ENCODE measurements at places on chromosomes 3 and 15.

- ATAC-seq, result no peak
Measured at GRCh38 chr3:111534701-111535100, 7.3 kb upstream of the CD96 start.

DNA sequence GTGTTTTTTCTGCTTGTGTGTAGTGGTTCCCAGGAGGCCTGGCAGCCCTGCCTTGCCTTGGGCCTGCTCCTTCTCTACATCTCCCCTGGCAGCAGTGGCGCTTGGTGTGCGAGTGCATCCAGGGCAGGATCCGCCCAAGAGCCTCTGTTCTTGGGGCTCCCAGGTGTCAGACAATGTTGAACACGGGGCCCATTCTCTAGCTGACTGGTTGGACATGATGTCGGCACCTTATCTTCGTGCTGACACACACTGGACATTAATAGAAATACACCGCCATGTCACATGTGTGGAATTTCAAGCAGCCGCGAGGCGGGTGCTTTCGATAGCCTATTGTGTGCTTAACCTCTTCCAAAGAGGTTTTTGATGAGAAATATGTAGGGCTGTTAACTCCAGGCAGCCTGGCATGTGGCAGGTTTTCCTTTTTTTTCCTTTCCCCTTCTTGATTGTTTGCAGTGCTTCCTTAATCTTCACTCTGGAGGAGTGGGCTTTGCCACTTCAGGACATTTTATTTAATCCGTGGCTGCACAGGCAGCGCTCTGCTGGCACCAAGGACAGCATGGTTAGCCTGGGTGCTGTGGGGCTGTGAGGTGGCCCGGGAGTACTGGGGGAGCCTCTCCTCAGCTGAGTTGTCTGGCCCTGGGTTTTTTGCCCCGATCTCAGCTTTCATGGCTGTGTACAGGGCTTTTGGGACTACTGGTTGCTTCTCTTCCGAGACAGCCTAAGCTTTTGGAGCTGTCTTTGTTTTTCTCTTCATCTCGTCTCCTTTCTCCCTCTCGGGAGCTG, 42.5 kb downstream of the CHCHD6 start:
- ATAC-seq, result no peak

GRCh38 chr3:153856932-153857331, 264.3 kb upstream of the ARHGEF26 start:
- ATAC-seq, result no peak

DNA sequence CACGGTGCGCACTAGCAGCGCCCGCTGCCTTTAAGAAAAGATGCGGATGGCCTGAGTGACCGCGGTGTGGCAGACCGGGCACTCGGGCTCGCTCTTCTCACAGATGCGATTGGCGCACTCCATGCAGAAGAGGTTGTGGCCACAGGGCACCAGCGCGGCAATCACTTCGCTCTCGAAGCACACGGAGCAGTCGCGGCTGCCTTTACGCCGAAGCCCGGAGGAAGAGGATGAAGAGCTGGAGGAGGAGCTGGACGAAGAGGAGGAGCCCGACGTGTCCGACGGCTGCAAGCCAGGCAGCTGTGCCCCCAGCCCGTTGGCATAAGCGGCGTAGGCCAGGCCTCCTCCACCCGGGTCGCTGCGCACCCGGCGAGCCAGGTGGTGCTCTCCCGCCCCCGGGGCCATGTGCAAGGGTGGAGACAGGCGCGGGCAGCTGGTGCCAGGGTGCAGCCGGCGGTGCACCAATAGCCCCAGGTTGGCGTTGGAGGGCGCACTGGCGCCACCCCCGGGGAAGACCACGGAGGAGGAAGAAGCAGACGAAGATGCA, 2.6 kb downstream of the MEX3B start:
- ATAC-seq, result no peak

- ATAC-seq, result no peak
Measured at GRCh38 chr3:194766845-194767244, 81.2 kb downstream of the FAM43A start.

DNA sequence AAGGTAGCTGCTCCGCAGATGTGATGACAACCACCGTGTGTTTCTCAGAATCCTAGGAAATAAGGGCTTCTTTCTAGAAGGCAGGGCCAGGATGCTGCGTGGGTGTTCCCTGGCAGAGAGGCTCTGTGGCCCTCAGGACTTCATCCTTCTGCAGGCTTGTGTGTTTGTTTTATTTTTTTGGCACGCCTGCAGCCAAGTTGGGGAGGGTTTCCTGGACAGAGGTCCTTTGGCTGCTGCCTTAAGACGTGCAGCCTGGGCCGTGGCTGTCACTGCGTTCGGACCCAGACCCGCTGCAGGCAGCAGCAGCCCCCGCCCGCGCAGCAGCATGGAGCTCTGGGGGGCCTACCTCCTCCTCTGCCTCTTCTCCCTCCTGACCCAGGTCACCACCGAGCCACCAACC, at the start of gene CLEC3B:
CLEC3B (plus strand) TSS at position 266 of the 400 bp plus-strand sequence; CDS start at position 326, 60 bp downstream.
- ATAC-seq, result peak; percentile 20

DNA sequence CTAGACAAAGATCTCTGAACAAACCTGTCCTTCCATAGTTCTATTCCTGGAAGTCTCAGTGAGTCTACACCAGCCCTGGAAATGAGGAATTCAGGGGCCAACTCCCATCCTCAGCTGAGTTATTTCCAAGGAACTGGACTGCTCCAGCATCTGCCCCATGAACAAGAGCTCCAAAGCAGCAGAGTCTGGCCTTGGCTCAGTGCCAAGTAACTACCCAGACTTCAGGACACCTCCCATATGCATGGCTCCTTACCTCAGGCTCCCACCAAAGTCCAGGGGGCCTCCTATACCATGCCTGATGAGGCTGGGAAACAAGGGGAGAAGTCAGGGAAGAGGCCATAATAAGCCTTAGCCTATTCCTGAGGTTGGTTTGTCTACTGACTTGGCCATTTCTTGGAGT, 45.0 kb downstream of the FAIM start:
- no peak for ATAC-seq

DNA sequence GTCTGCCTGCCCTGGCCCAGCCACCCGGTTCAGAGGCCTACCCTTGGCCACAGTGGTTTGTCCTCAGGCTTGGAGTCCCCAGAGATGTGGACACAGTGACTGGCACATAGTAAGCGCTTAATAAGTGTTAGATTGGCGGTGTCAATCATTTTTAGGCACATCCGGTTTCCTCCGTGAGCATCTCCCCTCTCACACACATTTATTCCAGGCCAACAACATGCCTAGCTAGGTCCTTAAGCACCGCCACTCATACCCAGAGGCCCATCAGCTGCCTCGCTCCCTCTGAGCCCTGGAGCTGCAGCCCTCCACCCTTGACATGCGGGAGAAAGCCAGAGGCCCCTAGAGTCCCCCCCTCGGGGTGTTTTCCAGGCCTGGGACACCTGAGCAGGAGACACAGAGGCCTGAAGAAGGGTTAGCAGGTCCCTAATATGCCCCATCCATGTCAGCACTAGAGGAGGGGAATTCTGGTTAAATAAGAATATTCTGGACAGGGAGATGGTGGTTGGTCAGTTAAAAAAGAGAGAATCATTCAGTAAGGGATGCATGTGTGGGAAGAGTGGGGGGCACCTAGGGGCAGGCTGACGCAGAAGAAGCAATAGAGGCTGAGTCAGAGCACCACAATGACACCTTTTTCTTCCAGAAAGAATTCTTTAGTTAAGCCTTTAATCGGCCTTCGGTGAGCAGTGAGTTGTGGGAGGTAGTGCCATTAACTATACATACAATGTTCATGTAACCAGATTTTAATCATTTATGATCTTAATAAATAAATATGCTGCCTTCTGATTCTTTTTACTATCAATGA, 22.3 kb downstream of the NR2F2 start:
- no peak for ATAC-seq

GRCh38 chr3:62529230-62529629, 155.9 kb upstream of the FEZF2 start:
- ATAC-seq, result no peak

- no peak for ATAC-seq
Measured at GRCh38 chr3:4417449-4417848, 49.6 kb downstream of the SUMF1 start.

DNA sequence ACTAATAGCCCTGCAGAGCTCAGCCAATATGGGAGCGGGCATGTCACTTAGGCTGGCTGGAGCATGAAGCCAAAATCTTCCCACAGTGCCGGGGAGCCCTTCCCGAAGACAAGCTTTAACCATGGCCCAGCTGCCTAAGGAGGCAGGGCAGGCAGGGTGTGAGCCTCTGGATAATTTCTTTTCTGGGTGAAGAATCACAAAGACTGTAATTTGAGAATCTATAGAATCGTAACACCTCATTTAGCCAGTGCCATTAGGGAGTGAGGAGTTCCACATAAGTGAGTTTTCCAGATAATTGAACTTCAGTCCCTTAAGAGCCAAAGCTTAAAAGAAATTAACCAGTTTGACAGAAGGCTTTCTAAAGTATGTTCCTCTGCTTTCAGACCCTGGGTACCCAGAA, 40.2 kb upstream of the TLE3 start:
- no peak for ATAC-seq

DNA sequence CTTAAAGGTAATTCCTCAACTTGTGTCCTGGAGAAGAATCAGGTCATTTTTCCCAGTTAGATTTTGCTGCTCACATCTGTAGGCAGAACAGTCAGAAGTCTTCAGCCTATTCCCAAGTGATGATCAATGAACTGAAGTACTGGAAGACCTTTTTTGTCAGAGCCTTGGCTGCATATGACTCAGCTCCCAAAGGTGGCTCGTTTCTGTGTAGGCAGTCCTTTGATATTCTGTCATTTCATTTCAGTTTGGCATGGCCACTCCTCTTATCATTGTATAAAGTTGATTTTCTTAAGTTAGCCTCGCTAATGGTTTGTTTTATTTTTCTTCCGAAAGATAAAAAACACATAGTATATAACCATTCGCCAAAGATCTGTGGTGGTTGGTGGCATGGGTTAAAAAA, 90.7 kb downstream of the KLHL25 start:
- ATAC-seq, result no peak

- no peak for ATAC-seq
Measured at GRCh38 chr3:172606021-172606420, 82.8 kb upstream of the TNFSF10 start.

DNA sequence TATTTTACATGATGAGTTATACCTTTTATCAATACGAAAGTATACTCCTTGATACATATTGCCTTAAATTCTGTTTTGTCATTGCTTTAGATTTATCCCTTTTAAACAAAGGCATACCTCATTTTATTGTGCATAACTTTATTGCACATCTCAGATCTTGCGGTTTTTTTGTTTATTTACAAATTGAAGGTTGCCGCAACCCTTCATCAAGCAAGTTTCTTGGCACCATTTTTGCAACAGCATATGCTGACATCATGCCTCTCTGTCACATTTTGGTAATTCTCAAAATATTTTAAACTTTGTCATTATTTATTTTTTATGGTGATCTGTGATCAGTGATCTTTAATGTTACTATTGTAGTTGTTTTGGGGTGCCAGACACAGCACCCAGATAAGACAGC, 20.9 kb downstream of the SNRK start:
- ATAC-seq, result no peak

GRCh38 chr3:187085021-187085666, 54.2 kb downstream of the RPL39L start:
- ATAC-seq, result no peak

DNA sequence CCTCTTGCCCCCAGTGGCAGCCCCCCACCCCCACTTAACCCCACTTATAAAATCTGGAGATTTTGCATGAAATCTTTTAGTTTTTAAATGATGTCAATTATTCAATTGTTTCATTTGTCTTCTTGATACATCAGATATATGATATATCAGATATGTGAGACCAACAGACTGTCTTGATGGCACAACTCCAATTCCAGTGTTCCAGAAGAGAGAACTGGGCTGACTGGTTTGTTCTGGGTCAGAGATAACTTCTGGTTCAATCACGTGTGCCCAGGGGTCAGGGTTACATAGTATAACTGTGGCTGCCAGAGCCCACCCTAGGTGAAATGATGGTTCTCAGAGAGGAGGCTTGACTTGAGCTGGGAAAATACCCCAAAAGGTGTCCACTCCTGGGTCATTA, 32.4 kb upstream of the ATG7 start:
- ATAC-seq, result no peak

- ATAC-seq, result no peak
Measured at GRCh38 chr3:141385406-141386125, 17.3 kb downstream of the ZBTB38 start.

GRCh38 chr3:24202071-24202470, 257.0 kb downstream of the NR1D2 start:
- ATAC-seq, result no peak

DNA sequence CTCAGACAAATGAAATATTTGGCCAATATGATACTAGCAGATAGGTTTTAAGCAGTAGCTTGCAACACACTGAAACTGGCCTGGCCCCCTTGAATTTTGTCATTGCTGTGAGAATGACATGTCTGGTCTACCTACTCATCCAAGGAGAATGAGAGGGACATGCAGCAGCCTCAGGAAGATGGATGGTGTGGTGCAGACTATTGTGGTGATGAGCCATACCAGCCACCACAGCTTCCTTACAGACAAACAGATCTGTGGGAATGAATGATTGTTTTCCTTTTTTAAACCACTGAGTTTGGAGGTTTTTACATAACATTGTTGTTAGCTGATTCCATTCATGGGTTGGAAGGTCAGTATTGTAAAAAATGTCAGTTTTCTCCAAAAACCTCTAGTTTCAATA, 133.7 kb upstream of the POU1F1 start:
- no peak for ATAC-seq

DNA sequence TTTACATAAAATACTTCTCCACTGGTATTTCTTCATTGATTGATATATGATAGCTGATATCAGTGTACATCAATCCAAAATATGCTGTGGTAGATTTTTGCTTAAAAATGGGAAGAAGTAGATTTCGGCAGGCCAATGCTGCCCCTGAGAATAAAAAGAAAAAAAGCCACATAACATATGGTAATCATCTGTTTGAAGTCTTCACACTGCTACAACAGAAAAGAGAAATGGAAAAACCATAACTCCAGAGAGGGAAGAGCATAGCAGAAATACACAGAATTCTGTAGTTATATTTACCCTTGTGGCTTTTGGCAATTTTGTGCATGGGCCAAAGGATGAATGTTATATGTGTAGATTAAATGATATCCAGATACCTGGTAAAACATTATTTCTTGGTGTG, 143.1 kb upstream of the KCNMB2 start:
- no peak for ATAC-seq

DNA sequence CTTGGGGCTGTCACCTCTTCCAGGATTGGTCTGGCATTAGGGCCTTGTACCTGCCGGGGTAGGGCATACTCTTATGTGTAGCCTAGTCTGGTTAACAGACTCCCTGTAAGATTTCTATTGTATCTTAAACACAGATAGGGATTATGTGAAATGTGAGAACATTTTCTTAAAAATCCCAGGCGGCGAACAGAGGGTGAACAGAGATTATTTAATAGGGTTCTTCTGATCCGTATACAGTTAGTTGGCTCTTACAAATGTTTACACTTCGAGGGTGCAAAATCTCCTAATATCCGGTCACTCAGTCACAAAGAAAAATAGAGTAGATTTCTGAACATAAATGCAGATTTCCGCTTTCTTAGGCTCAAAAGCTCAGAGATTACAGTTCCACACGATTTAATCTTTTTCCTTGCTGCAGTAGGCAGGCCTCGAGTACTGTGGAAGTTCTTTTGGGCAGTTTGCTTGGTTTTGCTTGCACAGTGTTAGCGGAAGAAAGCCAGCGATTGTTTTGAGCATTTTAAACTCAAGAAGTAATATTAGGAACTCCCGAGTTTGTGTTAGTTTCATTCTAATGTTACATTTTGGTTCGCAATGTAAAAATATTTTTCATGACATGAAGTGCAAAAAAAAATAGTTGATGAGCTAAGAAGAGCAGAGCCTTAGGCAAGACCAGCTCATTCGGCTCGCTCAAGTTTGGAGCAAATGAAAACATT, 993 bp downstream of the PLCL2 start:
- ATAC-seq, result peak; percentile 42
